ENCODE measurements at places on chromosomes 16 and 17.

DNA sequence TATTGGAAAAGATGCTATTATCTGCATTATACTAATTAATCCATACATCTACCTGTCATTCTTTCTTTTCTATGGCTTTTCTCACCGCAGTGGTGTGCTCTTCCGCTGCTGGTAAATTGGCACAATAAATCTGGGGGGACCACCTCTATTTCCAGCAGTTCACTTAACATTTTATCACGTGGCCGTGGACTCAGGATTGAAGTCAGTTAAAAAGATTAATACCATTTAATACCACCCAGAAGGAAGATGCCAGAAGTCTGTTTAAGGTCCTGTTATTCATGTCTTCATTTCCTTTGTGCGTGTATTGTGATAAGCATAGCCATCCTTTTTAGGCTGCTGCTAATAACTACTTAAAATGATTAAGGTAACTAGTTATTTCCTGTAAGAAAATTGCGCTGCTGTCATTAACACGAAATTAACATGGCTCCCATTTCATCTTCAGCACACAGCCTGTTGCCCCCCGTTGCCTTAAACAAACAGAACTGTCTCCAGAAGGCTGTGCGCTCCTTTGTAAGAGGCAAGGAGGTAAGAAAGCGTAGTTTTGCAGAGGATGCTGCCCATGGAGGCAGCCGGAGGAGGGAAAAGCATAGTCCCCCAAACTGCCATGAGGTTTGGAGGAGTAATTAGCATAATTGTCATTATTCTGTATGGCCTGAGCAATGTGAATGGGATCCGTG is 414.4 kb downstream of the UTP18 start:
- no peak for DNase-seq

- no peak for DNase-seq
Observed at GRCh38 chr16:4682084-4682591, 11.2 kb upstream of the NUDT16L1 start.

DNA sequence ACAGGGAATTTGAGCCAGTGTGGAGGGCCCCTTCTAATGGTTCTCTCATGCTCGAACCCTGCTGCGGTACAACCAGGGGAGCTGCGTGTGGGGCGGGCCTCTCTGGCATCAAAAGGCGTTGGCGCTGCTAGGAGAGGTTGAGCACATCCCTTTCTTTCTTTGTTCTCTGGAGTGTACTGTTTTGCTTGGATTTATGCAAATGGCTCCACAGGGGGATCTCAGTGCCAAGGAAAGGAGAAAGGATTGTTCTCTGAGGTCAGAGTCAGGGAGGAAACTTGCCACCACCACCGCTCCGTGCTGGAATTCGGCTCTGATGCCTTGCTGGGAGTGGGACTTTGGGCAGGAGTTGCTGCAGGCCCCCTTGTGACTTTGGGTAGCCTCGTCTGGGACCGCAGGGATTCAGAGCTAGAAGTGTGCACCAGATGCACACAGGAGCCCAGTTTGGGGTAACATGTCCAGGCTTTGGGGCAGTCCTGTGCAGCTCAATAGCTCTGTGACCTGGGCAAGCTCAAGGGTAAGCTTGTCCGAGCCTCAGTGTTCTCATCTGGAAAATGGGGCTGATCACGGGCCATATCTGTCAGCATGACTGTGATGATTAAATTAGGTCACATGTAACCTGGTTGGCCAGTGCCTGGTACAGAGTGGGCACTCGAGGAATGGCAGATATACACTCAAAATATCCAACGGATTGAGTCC is 353.0 kb upstream of the EEF2KMT start:
- no peak for DNase-seq

DNA sequence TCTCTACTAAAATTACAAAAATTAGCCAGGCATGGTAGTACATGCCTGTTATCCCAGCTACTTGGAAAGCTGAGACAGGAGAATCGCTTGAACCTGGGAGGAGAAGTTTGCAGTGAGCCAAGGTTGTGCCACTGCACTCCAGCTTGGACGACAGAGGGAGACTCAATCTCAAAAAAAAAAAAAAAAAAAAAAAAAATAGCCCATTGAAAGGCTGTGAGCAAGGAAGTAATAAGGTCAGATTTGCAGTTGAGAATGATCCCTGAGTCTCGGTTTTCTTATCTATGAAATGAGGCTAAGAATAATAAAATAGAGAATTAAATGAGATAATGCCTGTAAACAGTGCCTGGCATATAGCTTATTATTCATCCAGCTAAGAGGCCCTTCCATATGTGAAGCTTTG is 1.3 kb upstream of the PDK2 start:
- no peak for DNase-seq

DNA sequence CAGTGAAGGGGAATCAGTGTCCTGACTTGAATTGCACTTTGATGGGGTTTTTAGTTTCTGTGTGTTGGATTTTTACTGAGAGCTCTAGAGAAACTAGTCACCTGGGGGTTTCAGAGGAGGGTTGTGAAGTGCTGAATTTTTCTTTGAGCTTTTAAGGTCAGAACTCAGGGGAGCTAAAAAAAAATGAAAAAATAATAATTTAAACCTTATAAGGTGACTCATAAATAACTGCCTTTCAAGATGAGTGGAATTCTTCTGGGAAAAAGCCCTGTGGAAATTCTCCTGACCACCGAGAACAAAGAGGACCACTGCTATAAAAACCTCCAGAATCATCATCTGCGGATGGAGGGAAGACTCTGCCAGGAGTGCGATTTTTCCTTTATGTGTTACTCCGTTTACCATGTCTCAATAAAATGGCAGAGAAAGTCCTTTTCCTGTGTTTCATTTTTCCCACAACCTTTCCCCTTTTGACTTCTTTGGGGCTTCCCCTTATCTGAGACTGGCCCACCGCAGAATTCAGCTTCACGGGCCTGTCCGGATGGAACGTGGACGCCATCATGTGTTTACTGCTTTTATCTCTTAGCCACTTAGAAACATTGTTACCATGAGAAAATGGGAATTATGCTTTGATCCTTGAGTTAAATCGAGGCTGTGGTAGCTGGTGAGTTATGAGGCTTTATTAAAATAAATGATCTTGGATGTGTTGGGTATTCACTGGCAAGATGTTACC is 39.7 kb downstream of the RPTOR start:
- DNase-seq = no peak

- DNase-seq = peak; percentile 83
Observed at GRCh38 chr17:49739641-49740271, 24.2 kb downstream of the FAM117A start.

GRCh38 chr16:14640538-14640937 is 7.8 kb downstream of the BFAR start:
- DNase-seq = peak; percentile 20

DNA sequence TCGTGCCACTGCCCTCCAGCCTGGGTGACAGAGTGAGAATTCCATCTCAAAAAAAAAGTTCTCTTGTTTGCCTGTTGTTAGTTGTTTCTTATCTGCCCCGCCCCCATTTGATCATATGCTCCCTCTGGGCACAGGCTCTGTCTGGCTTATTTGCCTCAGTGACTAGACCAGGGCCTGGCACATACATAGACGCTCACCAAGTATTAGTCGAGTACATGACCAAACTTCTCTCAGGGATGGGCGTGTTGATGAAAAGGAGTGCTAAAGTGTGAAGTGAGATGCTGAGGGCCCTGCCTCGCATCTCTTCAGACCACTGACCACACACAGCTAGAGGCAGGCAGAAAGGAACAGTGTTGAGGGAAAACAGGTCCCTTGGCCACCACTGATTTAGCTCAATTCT is 3.3 kb upstream of the HELZ start:
- DNase-seq = no peak

DNA sequence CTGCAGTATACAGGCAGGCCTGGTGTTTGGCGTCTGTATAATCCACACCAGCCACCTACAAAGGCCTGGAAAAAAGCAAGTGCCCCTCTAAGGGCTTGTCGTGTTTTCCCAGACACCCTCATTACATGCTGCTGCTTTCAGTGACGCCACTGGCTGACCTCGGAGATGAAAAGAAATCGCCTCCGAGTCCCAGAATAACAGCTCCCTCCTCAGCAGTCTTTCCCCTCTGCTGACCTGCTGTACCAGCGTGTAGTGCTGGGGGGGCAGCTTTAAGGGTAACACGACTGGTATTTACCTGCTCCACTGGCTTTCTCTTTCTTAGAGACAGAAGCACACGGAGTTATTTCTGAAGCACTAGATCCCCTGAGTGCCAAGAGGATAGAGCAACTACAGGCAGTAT is 296.8 kb downstream of the GRIN2A start:
- DNase-seq = no peak

- no peak for DNase-seq
Observed at GRCh38 chr17:41869426-41869825, 4.2 kb upstream of the KLHL11 start.

DNA sequence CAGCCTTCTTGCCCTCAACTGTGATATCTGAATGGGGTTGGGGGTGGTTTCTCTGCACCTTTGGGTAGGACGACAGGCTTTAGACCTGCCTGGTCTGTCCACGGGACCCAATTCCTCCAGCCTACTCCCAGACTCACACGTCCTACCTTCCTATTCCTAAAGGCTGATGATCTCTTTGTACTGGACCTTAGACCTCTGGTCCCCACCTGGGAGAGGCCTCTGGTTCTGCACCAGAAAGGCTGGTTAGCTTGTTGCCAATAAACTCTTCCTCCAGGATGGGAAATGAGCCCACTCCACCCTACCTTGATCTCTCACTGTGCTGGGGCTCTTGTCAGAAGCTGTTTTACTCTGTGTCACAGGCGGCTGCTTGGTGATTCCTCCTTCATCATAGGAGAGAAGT is 14.4 kb downstream of the FBF1 start:
- DNase-seq = no peak

- DNase-seq = no peak
Observed at GRCh38 chr17:79992649-79993389, 42.9 kb downstream of the TBC1D16 start.

- DNase-seq = no peak
Observed at GRCh38 chr16:57196286-57196685, 10.2 kb downstream of the RSPRY1 start.

DNA sequence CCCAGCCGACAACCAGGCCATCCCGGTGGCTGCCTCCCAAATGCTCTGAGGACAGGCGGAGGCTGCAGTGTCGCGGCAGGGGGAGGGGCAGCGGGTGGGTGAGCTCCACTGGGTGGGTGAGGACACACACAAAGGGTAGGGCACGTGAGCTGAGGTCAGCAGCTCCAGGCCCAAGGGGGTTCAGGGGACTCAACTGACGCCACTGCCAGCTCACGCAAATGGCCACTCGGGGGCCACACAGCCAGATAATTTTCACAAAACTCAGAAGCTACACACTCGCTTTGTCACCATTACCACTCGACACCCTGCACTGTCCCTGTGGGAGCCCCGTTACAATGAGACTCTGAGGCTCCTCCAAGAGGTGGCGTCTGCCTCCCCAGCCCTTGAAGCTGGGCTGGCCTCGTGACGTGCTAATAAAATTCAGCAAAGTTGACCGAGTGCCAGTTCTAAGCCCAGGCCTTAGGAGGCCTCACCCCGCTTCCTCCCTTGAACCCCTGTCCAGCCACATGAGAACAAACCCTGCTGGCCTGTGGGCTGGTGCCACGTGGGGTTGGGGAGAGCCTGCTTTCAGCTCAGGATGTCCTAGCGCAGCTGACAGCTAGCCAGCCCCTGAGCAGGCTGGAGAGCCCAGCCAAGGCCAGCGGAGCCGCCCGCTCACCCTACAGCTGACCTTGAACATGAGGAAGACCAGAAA is 56.9 kb downstream of the RMI2 start:
- DNase-seq = no peak

DNA sequence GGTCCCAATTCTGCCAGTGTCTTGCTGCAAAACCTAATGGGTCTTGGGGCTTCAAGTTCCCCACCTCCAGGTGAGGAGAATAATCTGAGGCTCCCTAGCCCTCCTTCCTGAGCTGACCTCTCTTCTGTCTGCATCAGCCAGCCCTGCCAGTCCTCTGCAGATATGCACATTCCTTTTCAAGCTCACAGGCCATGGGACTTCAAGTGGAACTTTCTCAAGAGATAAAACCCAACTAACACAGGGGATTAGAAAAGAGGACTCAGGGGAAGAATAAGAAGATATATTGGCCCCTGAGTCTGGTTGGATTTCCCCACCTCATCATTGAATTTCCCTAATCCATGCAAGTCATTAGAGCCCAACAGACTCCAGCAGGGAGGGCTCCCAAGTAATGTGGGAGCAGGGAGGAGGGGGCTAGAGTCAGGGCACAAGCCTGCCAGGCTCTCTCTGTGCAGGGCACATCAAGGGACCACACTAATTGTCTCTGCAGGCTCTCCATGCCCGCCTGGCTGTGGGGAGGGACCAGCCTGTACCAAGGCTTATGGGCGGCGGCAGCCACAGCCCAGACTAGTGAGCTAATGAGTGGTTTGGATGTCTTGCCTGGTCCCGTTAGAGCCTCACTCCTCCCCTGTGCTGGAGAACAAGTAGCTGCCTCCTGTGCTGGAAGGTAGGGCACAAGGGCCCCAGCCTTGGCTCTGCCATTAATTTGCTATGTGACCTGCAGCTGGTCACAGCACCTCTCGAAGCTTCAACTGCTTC is 1.2 kb downstream of the KRT14 start:
- DNase-seq = no peak

GRCh38 chr16:74123826-74124225 is 172.8 kb upstream of the PSMD7 start:
- no peak for DNase-seq

GRCh38 chr17:18121144-18121910 is 12.8 kb downstream of the MYO15A start:
- DNase-seq = no peak
